ENCODE measurements at places on chromosomes 11 and 22.

DNA sequence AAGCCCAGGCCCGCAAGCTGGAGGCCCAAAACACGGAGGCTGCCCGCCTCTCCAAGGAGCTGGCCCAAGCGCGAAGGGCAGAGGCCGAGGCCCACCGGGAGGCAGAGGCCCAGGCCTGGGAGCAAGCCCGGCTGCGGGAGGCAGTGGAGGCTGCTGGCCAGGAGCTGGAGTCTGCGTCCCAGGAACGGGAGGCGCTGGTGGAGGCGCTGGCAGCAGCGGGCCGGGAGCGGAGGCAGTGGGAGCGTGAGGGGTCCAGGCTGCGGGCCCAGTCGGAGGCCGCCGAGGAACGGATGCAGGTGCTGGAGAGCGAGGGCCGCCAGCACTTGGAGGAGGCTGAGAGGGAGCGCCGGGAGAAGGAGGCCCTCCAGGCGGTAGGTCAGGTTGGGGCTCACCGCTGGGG is 4.8 kb downstream of the CCDC88B start:
- DNase-seq = no peak

GRCh38 chr11:11220786-11221185 is 132.3 kb downstream of the CSNK2A3 start:
- no peak for DNase-seq

GRCh38 chr22:38774496-38775166 is 18.8 kb upstream of the SUN2 start:
- no peak for DNase-seq

GRCh38 chr22:30685178-30685577 is 9.5 kb upstream of the OSBP2 start:
- no peak for DNase-seq

GRCh38 chr11:10201343-10201742 is 92.7 kb downstream of the SBF2 start:
- DNase-seq = no peak

GRCh38 chr11:10303558-10304363 is 1.1 kb upstream of the ADM start:
- no peak for DNase-seq

- DNase-seq = no peak
Measured at GRCh38 chr11:104041792-104042191, 5.4 kb downstream of the DDI1 start.

DNA sequence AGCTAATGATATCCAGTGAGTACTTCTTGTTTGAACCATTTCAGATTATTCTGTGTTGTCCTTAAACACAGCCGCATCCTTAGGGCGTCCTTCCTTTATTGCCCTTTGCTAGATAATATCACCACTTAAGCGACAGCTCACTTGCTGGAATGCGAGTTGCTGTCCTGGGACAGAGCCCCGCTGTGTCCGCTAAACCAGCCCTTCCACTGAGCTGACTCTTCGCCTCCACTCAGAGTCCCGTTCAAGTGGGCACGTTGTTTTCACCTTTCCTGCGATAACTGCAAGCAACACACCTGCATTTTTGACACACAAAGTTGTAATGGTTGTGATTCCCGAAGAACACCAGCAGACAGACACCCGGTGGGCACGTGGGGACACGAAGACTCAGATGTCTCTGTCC is 140.0 kb downstream of the TBC1D22A start:
- no peak for DNase-seq

DNA sequence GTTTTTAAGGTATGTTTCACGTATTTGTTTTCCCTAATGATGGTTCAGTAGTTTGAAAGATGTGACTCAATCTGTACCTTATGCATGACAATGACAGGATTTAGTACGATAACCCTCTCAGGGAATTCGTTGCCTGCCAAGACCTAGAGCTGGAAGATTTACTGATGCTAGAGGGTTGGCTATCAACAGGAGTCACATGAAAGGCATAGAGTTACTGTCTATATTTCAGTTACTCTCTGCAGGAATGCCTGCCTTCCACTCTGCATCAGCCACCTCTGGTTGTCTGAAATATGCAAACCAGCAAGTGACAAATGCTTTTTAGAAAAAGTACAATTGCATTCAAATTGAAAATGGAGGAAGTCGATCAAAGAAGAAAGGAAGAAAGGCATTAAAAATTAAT is 276.3 kb upstream of the RAG2 start:
- DNase-seq = no peak

DNA sequence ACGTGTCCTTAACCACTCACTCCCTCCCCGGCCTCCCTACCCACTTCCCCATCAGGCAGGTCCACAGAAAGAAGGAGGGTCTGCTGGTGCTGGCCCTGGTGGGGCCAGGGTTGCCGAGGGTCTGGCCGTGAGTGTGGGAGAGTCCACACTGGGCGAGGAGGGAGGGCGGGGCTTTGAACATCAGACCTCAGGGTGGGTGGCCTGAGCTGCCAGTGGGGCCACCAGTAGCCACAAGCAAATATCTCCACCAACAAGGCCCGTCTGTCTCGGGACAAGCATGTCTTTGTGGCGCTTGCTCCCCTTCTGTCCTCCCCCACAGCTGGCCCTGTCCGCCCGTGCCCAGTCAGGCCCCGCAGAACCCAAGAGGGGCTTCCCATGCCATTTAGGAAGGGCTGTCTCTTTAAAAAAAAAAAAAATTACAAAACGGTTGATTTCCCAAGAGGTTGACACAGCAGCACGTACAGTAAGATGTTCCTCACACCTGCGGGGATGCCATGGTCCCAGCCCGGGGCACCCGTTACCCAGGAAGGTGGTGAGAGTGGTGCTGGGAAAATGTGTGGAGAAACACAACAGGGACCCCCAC is 17.7 kb upstream of the TALDO1 start:
- DNase-seq = no peak

GRCh38 chr11:90593099-90593498 is 370.2 kb upstream of the CHORDC1 start:
- DNase-seq = no peak

GRCh38 chr22:32564170-32565001 is 89.8 kb downstream of the FBXO7 start:
- no peak for DNase-seq

Measured in NCI-H2171 (cell line).